ENCODE measurements at places on chromosomes 1 and 21. TPM values are rescaled to one million over a fixed set of nuclear protein-coding genes. Genes with fewer than 3 reads are reported as not detected.
A peak's percentile ranks its signal among the peaks of the same experiment; 100 is the strongest.

DNA sequence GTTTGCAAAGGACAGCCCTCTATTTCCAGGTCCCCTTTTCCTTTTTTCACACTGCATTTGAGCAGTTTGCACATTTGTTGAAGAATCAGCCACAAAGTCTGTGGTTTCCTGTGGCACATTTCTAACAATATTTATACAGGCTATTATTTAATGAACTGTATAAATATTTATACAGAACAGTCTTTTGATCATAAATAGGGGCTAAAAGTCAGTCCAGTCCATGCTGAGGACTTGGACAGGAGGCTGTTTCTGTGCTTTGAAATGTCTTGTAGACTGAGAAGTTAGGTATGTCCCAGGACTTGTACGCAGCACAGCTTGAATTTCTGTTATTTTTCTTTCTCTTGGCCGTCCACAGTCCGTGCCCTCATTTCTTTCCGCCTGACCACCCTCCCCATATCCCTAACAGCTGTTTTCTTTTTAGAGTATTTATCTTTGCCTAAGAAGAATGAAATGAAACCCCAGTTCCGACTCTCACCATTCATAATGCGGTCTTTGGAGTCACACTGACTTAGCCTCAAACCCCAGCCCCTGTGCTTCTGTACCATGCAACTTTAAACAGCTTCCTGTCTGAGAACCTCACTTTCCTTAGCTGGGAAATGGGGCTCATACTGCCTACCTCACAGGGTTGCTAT is 19.7 kb downstream of the FGGY start:
- no peak for DNase-seq

DNA sequence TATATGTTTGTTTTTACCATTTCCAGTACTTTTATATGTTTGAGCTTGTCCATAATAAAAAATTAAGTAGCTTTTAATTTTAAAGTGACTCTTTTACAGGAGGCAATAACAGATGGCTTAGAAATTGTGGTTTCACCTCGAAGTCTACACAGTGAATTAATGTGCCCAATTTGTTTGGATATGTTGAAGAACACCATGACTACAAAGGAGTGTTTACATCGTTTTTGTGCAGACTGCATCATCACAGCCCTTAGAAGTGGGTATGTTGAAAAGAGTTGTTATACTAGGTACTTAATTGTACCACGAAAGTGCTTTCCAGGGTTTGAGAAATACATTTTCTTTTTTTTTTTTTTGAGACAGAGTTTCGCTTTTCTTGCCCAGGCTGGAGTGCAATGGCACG is 46.1 kb downstream of the RNF2 start:
- no peak for DNase-seq

GRCh38 chr1:215605011-215605621 is 38.0 kb downstream of the KCTD3 start:
- no peak for DNase-seq

DNA sequence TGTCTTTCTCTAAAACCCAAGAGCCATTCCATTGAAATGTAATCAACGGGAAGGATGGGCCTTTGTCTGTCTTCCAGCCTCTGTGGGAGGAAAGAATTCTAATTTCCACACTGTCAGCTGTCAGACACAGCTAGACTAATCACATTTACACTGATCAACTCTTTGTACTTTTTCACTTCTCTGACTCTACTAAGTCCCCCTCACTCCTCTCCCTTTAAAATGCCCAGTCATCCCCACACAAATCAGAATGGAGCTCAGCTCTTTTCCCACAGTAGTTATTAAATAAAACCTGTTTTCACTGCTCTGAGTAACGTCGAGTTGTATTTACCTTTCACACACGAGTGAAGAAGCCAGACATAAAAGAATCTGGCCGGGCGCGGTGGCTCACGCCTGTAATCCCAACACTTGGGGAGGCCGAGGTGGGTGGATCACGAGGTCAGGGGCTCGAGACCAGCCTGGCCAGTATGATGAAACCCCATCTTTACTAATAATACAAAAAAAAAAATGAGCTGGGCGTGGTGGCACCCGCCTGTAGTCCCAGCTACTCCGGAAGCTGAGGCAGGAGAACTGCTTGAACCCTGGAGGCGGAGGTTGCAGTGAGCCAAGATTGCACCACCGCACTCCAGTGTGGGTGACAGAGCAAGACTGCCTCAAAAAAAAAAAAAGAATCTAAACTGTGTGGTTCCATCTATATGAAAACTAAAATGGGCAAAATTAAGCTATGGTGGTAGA is 13.3 kb downstream of the ZBTB8OS start:
- no peak for DNase-seq

GRCh38 chr21:28699596-28700259 is 292.9 kb downstream of the LTN1 start:
- no peak for DNase-seq

The KIF2C gene
- 0.26 TPM for total RNA-seq

- DNase-seq: no peak
These were observed 128.3 kb upstream of the TNR start for GRCh38 chr1:175871647-175872046.

The S100A11 gene
- total RNA-seq: 750 TPM

DNA sequence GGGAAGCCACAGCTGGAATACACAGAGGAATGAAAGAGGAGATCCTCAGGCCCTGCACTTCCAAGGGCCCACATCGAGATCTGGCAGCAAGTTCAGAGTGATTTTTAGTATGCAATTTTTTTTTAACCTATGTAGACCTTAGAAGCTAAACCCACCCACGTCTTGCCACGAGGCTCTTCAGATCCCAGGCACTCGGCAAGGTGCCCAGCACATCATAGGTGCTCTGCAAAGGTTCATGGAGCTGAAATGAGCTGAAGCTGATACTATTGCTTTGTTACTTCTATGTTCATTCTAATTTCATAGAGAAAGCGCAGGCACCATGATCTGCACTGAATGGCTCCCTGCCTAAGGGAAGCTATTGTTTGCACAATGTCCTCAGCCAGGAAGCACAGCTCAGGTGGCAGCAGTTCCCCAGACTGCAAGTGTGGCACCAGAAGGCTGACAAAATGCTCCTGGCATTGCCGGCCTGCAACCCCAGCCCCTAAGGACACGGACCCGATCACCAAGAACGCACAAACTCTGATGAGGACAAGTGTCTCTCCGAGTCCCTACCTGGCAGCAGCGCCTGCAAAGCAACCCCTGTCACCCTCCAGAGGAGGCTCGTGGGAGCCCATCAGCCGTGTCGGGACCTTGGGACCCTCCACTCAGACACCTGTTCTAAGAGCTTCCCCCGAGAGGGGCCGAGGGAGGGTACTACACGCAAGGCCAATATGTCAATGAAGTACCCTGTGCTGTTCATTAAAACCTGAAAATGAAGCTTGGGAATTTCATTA is 264.2 kb downstream of the NPHP4 start:
- peak; percentile 72 for DNase-seq

GRCh38 chr1:9465640-9466039 is 73.6 kb upstream of the SLC25A33 start:
- DNase-seq: no peak

- peak; percentile 92 for DNase-seq
These were observed 2.2 kb downstream of the SOX13 start for GRCh38 chr1:204075139-204075521.

DNA sequence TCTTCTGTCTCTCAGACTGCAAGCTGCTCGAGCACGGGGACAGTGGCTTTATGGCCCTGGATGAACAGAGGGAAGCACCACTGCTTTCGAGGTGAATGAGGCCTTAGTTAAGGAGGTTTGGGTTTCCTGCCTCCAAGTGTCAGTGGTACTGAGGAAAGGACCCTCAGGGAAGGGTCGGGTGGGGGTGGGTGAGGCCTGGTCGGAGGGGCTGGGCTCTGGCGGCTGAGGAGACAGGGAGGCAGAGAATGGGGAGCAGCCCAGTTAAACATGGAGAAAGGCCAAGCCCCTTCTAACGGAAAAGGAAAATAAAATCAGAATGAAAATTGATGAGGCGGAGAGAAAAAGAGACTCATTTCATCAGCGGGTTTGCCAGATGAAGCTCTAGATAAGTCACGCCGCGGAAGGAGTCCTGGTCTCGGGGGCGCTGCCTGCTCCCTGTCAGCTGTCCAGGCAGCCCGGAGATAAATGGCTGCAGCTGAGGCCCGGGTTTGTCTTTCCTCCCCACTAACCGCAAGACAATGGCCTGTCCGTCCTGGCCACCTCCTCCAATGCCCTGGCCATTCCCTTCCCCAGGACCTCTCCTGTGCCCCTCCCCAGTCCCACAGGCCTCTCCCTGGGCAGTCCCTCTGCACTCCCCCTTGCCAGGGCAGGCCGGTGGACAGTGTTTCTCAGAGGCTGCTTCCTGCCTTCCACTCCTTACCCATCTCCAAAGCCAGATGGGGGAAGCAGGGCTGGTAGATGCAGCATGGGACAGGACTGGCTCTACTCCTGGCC is 55.2 kb downstream of the LRRN2 start:
- no peak for DNase-seq

GRCh38 chr1:19949016-19949415 is 25.6 kb upstream of the PLA2G2E start:
- DNase-seq: no peak

GRCh38 chr1:161784968-161785367 is 18.8 kb downstream of the ATF6 start:
- DNase-seq: no peak

- no peak for DNase-seq
These were observed 38.2 kb downstream of the CTNNBIP1 start for GRCh38 chr1:9871707-9872425.

GRCh38 chr1:46599059-46599970 is 4.8 kb downstream of the MKNK1 start:
- no peak for DNase-seq

The ZNF593OS gene
- not detected for total RNA-seq
